ENCODE measurements at places on chromosomes 6 and 20. TPM values are rescaled to one million over a fixed set of nuclear protein-coding genes. Genes with fewer than 3 reads are reported as not detected.
A peak's percentile ranks its signal among the peaks of the same experiment; 100 is the strongest.

DNA sequence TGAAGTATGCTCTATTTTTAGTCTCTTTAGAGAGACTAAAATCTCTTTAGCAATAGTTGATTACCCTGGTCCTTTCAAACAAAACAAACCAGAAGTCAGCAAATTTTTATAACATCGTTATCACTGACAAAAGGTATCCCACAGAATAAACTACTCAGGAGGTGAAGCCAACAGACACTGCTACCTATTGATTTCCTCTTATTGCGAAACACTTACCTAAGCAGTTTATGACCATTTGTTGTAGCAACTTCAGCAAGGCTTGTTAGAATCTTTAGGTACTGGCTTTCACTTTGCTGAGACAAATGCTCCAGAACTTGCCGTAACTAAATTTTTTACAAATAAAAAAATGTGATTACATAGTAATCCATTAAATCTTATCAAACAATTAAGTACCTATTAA is 64.4 kb downstream of the HACE1 start:
- no peak for DNase-seq
- no peaks in the 10 kb centered on the region for H3K4me1 ChIP-seq
- H3K36me3 ChIP-seq, result peaks cover 22% of the 10 kb centered on the region
- H3K27me3 ChIP-seq, result no peaks in the 10 kb centered on the region

- DNase-seq, result no peak
- peaks cover 5% of the 10 kb centered on the region for H3K4me1 ChIP-seq
- no peak overlapping the region for H3K4me3 ChIP-seq
- no peak overlapping the region for H3K27ac ChIP-seq
These were observed 587.9 kb upstream of the FLRT3 start for GRCh38 chr20:14925300-14925699.

GRCh38 chr6:28254121-28254519 is 2.1 kb upstream of the ZKSCAN4 start:
- no peak overlapping the region for H3K4me3 ChIP-seq
- peaks cover 6% of the 10 kb centered on the region for H3K36me3 ChIP-seq
- peaks cover 5% of the 10 kb centered on the region for H3K27me3 ChIP-seq
- no peak overlapping the region for H3K27ac ChIP-seq

DNA sequence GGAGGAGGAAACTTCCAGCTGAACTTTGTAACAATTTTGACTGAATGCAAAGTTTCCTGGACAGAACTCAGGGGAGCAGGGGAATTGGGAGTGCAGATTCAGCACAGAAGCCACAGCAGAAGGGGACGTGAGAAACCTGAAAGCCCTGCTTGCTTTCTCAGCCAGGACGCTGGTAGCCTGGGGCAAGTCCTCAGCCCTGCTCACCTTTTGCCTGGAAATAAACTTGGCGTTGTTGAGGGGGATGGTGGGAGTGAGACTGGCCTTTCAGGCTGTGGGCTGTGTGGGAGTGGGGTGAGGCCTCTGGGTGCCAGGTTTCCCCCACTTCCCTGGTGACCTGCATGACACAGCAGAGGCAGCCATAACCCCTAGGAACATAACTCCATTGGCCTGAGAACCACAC is 238.1 kb upstream of the HS3ST5 start:
- no peak overlapping the region for H3K4me3 ChIP-seq
- no peaks in the 10 kb centered on the region for H3K36me3 ChIP-seq
- no peaks in the 10 kb centered on the region for H3K4me1 ChIP-seq

GRCh38 chr6:71982389-71982788 is 96.0 kb downstream of the RIMS1 start:
- H3K4me3 ChIP-seq, result no peak overlapping the region
- H3K27me3 ChIP-seq, result no peaks in the 10 kb centered on the region
- no peaks in the 10 kb centered on the region for H3K4me1 ChIP-seq
- no peaks in the 10 kb centered on the region for H3K36me3 ChIP-seq
- no peak for DNase-seq

DNA sequence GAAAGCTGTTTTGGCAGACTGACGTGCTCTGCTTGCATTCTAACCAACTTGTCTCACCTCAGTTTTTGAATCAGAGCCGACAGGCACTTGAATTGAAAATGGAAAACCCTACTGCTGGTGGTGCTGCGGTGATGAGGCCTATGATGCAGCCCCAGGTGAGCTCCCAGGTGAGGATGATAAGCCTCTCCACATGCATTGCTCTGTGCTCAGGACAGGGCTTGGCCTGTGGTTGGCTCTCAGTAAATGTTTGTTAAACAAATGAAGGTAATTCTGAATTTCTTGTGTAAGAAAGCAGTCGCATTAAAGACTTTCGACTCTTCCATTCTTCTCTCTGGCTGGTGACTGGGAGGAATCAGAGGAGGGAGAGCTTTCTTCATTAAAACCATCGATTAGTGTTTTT is 136.3 kb downstream of the SULF2 start:
- H3K36me3 ChIP-seq, result peaks cover 76% of the 10 kb centered on the region
- no peaks in the 10 kb centered on the region for H3K4me1 ChIP-seq
- no peaks in the 10 kb centered on the region for H3K27me3 ChIP-seq
- DNase-seq, result peak; percentile 69
- H3K4me3 ChIP-seq, result no peak overlapping the region

DNA sequence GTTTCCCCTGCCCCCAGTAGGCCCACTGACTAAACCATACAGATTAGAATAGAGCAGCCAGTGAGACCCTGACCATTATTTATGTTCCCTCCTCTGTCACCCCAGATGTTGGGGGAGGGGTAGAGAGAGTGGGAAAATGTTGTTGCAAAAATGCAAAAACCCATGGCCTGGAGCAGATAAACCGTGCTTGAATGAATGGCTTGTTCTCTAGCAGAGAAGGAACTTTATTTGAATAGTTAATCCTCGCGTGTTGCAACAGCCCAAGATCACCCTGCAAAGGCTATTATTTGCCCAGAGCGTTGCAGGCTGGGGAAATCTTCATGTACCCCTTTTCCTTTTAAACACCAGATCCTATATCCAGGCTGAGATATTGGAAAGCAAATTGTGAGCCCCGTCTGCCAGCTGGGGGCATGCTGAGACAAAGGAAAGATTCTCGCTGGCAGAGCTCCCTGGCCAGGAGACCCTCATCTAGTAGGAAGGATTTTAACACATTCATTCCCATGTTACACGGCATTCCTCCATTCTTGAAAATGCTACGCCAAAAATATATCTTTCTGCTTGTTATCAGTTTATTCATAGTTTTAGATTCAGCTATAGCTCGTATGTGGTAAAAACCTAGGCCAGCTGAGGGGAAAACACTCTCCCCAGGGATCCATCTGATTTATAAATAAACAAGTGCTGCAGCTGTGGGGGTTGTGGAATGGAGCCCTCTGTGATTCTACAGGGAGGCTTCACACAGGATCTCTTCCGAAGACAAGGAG is 53.0 kb downstream of the LINC00237 start:
- no peaks in the 10 kb centered on the region for H3K27me3 ChIP-seq
- DNase-seq, result peak; percentile 71
- no peak overlapping the region for H3K4me3 ChIP-seq
- H3K27ac ChIP-seq, result no peak overlapping the region

DNA sequence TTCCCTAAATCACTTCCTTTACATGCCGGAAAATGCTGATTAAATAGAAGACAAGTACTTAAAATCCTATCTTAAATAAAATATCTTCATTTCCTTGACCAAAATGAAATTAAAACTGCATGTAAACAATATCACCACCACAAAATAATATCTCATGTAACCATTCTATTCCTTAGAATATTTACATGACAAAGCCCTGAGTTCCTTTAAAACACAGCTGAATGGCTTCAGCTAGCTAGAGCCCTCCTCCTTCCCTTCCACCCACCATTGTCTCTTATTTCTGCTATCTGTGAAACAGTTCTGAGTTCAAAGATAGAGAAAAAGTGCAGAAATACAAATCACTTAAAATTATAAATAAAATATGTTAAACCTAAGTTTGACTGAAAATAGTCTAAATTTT is 103.1 kb downstream of the HIVEP2 start:
- H3K27ac ChIP-seq, result no peak overlapping the region
- H3K27me3 ChIP-seq, result no peaks in the 10 kb centered on the region
- H3K4me1 ChIP-seq, result peaks cover 11% of the 10 kb centered on the region
- no peaks in the 10 kb centered on the region for H3K36me3 ChIP-seq
- DNase-seq, result no peak

GRCh38 chr20:23910210-23910609 is 30.7 kb upstream of the CST5 start:
- no peaks in the 10 kb centered on the region for H3K27me3 ChIP-seq
- DNase-seq, result no peak
- H3K27ac ChIP-seq, result no peak overlapping the region
- no peaks in the 10 kb centered on the region for H3K4me1 ChIP-seq

- no peak for DNase-seq
- H3K27me3 ChIP-seq, result no peaks in the 10 kb centered on the region
- H3K4me1 ChIP-seq, result peaks cover 10% of the 10 kb centered on the region
These were observed 1.2 kb downstream of the SPDEF start for GRCh38 chr6:34555007-34555322.

- H3K27ac ChIP-seq, result no peak overlapping the region
- no peaks in the 10 kb centered on the region for H3K36me3 ChIP-seq
- no peaks in the 10 kb centered on the region for H3K27me3 ChIP-seq
- no peak overlapping the region for H3K4me3 ChIP-seq
- DNase-seq, result no peak
These were observed 174.9 kb upstream of the PRND start for GRCh38 chr20:4546786-4547185.

DNA sequence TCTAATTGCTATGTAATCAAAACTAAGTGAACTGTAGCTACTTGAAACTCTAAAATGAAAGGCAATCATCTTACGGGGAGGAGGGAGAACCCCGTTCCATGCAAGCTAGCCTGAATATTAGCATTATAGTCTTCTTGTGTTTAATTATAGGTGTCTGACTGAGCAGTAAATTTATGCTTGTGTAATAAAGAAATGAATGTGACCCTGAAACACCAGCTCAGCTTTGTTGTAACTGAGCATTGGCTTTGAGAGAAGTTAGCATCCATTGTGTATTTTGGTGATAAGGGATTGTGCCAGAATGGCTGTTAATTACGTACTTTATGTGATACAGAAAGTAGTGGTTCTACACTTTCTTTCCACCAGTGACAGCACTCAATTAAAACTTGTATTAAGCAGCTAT is 86.9 kb downstream of the QKI start:
- H3K4me1 ChIP-seq, result no peaks in the 10 kb centered on the region
- H3K27ac ChIP-seq, result no peak overlapping the region
- peaks cover 5% of the 10 kb centered on the region for H3K36me3 ChIP-seq
- no peak overlapping the region for H3K4me3 ChIP-seq
- no peaks in the 10 kb centered on the region for H3K27me3 ChIP-seq

DNA sequence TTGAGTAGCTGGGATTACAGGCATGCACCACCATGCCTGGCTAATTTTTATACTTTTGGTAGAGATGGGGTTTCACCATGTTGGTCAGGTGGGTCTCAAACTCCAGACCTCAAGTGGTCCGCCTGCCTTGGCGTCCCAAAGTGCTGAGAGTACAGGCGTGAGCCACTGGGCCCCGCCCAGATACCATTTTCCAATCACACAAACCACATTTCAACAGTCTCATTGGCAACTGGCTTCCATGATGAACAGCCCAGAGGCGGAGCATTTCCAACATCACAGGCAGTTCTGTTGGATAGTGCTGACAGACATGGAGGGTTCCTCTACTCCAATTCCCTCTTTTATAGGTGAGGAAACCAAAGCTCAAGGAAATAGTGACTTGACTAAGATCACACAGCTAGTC is 43.9 kb upstream of the PLCB4 start:
- DNase-seq, result no peak
- no peak overlapping the region for H3K4me3 ChIP-seq
- H3K27ac ChIP-seq, result no peak overlapping the region
- no peaks in the 10 kb centered on the region for H3K36me3 ChIP-seq
- no peaks in the 10 kb centered on the region for H3K4me1 ChIP-seq
- H3K27me3 ChIP-seq, result no peaks in the 10 kb centered on the region

DNA sequence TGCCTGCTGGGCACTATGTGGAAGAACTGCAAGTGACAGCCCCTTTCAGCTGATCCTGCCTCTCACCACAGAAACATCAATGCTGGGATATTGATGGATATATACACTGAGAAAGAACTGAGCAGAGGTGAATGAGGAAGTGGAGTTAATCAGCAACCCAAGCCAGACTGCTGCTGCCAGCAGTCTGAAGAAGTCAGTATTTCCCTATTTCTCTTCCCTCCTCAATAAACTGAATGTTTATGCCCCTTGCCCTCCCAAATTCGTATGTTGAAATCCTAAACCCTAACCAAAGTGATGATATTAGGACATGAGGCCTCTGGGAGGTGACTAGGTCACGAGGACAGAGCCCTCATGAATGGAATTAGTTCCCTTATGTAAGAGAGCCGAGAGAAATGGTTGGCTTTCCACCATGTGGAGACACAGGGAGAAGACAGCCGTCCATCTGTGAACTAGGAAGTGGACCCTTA is 76.3 kb downstream of the CDK19 start:
- peaks cover 35% of the 10 kb centered on the region for H3K36me3 ChIP-seq
- H3K4me3 ChIP-seq, result no peak overlapping the region
- H3K4me1 ChIP-seq, result no peaks in the 10 kb centered on the region
- H3K27me3 ChIP-seq, result no peaks in the 10 kb centered on the region
- DNase-seq, result no peak

DNA sequence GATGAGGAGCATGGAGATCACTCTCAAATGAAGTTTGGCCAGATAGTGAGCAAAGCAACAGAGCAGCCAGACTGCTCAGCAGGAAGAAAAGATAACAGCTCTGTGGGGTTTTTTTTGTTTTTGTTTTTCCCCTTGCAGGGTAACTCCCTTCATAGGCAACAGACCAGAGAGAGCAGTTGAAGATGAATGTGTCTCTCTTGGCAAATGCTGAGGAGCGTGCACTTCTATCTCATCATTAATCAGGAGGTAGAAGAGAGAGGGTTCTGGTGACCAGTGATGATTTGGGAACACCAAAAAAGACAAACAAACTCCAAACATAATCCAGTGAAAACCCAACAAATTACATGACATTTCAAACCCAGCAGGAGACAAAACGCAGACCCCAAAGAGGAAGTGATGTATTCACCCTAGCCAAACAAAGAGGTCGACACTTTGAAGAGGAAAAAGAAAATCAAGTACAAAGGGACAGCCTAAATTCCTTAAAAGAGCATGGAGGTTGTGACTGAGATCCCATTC is 66.2 kb upstream of the RREB1 start:
- peak overlapping the region; percentile 62 for H3K27ac ChIP-seq
- H3K4me1 ChIP-seq, result peaks cover 18% of the 10 kb centered on the region
- no peaks in the 10 kb centered on the region for H3K27me3 ChIP-seq
- no peaks in the 10 kb centered on the region for H3K36me3 ChIP-seq

- no peaks in the 10 kb centered on the region for H3K36me3 ChIP-seq
- no peak for DNase-seq
- no peak overlapping the region for H3K4me3 ChIP-seq
- H3K27ac ChIP-seq, result no peak overlapping the region
- no peaks in the 10 kb centered on the region for H3K4me1 ChIP-seq
These were observed 36.7 kb upstream of the RIPOR2 start for GRCh38 chr6:24972311-24972958.

GRCh38 chr20:57622201-57622570 is 2.0 kb upstream of the ZBP1 start:
- H3K36me3 ChIP-seq, result no peaks in the 10 kb centered on the region
- no peak overlapping the region for H3K27ac ChIP-seq
- H3K27me3 ChIP-seq, result no peaks in the 10 kb centered on the region
- no peak overlapping the region for H3K4me3 ChIP-seq

COL9A3 gene
- total RNA-seq, result 43.0 TPM

MAK gene
- total RNA-seq, result 0.35 TPM

CD40 gene
- total RNA-seq, result 21.3 TPM

BACH2 gene
- total RNA-seq, result 22.3 TPM

POPDC3 gene
- total RNA-seq, result 6.4 TPM

DZANK1 gene
- total RNA-seq, result 14.8 TPM

PSMG4 gene
- total RNA-seq, result 21.5 TPM

TRIM27 gene
- 37.4 TPM for total RNA-seq

SIGLEC1 gene
- total RNA-seq, result not detected

SAPCD1 gene
- total RNA-seq, result 9.5 TPM

XKR7 gene
- 2.1 TPM for total RNA-seq

Data from endodermal cell (in vitro differentiated cells).